ENCODE measurements at places on chromosomes 6 and 20. TPM values are rescaled to one million over a fixed set of nuclear protein-coding genes. Genes with fewer than 3 reads are reported as not detected.

- no peak for DNase-seq
Observed at GRCh38 chr6:167581637-167582036, 245.1 kb upstream of the AFDN start.

SIRPB1 gene
- 0.73 TPM for total RNA-seq

DNA sequence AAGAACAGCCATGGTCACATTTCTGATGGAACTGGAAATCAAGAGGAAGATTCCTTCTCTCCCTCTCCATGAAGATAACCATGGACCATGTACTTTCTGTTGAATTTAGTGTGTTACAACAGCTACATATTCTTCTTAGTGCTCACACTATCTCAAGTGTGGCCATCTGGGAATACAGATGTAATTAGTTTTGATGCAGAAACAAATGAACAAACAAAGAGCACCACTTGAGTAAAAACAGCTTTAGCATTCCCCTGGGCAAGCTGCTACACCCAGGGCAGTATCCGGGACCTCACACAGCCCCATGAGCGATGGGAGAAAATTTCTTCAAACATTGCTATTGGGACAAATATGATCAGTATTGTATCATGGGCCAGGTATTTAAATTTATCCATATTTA is 75.2 kb downstream of the RAMACL start:
- DNase-seq, result no peak

SLC16A10 gene
- 2.9 TPM for total RNA-seq

DNA sequence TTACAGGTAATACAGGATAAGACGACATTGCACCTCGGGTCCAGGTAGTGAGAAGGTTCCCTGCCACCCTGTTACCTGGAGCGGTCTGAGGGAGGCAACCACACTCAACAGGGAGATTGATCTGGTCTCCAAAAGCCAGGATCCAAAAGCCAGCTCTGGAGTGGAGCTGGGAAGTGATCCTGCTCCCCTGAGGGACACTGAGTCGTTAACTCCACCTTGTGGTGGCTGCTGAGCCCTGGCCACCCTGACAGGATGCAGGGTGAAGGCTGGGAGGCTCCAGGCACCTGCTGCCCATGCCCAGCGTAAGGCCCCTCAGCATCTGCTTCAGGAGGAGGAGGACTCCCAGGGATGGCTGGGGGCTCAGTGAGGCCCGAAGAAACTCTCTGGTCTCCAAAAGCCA is 38.7 kb upstream of the SLC22A2 start:
- peak; percentile 68 for DNase-seq

DNA sequence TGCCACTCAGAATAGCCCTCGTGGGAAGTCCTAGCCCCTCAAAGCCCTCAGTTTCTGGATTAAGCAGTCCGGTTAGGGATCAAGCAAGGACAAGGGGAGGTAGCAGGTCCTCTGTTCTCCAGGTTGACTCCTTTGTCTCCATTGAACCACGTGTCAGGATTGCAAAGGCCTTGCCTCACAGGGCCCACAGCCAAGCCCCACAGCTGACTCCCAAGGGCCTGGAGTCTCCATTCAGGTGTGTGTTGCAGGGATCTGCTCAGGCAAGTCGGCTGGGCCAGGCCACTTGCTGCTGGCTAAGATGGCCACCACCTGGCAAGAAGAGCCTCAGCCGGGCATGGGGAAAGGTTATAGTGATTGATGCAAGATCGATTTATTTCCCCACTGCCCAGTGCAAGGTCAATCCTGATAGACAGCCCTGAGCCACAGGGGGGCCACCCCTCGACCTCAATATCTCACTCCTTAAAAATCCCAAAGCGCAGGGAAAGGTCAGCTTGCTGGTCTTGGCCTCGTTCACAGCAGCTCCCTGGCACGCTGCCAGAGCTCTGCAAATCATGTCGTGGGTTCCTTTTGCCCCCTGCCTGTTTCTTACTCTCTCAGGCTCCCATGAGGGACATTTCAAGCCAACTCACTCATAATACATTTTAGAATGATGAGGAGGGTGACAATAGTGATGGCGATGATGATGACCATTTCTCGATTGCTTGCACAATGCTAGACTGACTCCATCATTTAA is 75.9 kb downstream of the EDN3 start:
- DNase-seq, result no peak

GRCh38 chr6:17281497-17282481 is 628 bp downstream of the RBM24 start:
- DNase-seq, result no peak

LST1 gene
- total RNA-seq, result 8.0 TPM

GRM1 gene
- total RNA-seq, result not detected

IDH3B gene
- total RNA-seq, result 38.5 TPM
